Calu3 (cell line): ENCODE measurements at places on chromosomes 16 and 17. TPM values are rescaled to one million over a fixed set of nuclear protein-coding genes. Genes with fewer than 3 reads are reported as not detected.
A peak's percentile ranks its signal among the peaks of the same experiment; 100 is the strongest.

Gene C16orf92
- total RNA-seq = not detected in 2 replicates

Gene FDXR
- 8.4 and 13.5 TPM in 2 replicates for total RNA-seq

Gene BIRC5
- 52.4 and 58.5 TPM in 2 replicates for total RNA-seq

Gene KATNIP
- total RNA-seq = 37.8 and 46.9 TPM in 2 replicates

Gene C17orf78
- not detected in 2 replicates for total RNA-seq

Gene CACNG5
- total RNA-seq = not detected in 2 replicates

Gene PYY
- not detected in 2 replicates for total RNA-seq

Gene IGFALS
- total RNA-seq = not detected in 2 replicates

Gene XYLT1
- total RNA-seq = 7.5 and 8.0 TPM in 2 replicates

Gene ALOX12
- total RNA-seq = not detected in 2 replicates

Gene BOLA2B
- 166 and 171 TPM in 2 replicates for total RNA-seq

DNA sequence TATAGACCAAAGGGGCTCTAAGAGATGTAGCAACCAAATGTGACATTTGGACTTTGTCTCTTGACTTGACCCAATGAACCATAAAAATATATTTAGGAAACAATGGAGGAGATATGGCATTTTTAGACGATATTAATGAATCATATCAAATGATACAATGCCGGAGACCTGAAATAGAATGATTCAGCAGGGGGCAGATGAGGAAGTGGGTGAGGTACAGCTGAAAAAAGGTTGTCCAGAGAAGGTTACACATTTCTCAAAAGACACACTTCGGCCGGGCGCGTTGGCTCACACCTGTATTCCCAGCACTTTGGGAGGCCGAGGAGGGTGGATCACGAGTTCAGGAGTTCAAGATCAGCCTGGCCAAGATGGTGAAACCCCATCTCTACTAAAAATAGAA lies 16.5 kb upstream of the SNN start:
- DNase-seq = peak; percentile 46

- DNase-seq = no peak
These were observed 88.7 kb downstream of the HS3ST3A1 start for GRCh38 chr17:13513039-13513405.

DNA sequence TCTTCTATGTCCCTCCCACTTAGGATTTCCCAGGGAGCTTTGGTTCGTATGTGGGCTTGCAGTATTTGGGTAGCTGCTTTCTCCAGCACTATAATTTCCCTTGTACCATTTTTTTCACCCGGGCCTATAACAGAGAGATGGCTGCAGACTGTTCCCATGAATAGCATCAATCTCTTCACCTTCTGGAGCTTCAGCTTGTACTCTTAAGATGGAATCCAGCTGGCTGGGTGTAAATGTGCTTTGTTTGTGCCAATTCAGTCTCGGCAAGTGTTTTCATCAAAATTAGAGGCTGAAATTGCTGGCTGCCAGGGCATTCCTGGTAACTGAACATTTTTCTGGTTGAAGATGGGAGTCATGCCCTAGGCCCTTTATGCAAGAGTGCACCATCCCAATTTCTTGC lies 12.2 kb upstream of the CPD start:
- DNase-seq = no peak

DNA sequence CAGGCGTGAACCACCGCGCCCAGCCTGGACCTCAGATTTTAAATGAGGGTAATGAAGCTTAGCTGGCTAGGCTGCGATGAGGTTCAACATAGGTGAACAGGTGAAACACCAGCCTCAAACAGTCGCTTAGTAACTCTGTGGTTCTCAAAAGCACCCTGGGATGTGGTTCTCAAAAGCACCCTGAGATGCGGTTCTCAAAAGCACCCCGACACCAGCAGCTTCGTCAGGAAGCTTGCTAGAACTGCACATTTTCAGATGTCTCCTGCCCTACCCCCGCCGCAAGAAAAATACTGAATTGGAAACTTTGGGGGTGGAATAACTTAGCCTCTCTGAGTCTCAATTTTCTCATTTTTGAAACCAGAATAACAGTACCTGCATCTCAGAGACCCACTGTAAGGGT lies 86.7 kb upstream of the XYLT1 start:
- no peak for DNase-seq

DNA sequence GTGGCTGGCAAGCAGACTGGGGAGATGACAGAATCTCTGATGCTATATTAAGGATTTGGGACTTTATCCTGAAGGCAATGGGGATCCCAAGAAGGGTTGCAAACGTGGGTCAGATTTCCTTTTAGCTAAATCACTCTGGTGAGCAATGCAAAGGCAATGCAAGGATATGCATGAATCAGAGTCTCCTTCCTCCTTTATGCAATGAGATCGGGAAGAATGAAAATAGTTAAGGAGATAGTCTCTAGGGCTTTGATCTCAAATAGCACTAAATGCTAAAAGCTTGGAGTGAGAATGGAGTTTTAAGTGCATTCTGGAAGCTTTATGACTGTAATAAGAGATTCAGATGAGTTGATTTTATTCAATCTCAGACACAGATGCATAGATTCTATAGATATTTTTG lies 27.2 kb upstream of the SHISA9 start:
- no peak for DNase-seq

DNA sequence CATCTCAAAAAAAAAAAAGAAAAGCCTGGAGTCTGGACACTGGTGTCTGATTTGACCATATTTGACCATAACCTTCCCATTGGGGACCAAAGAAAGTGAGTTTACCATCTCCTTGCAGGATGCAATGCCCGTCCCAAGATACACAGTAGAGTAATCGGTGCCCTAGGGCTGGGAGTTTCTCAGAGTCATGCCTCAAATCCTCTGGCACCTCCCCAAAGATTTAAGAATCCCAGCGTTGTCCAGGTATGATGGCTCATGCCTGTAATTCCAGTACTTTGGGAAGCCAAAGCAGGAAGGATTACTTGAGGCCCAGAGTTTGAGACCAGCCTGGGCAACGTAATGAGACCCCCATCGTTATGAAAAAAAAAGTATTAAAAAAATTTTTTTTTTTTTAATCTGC lies 5.0 kb downstream of the PITPNM3 start:
- DNase-seq = no peak

- DNase-seq = no peak
These were observed 12.9 kb downstream of the KNOP1 start for GRCh38 chr16:19705146-19705501.

- no peak for DNase-seq
These were observed 223.9 kb upstream of the TOX3 start for GRCh38 chr16:52770828-52771227.

GRCh38 chr17:42039794-42040763 lies 10.3 kb downstream of the C17orf113 start:
- no peak for DNase-seq

DNA sequence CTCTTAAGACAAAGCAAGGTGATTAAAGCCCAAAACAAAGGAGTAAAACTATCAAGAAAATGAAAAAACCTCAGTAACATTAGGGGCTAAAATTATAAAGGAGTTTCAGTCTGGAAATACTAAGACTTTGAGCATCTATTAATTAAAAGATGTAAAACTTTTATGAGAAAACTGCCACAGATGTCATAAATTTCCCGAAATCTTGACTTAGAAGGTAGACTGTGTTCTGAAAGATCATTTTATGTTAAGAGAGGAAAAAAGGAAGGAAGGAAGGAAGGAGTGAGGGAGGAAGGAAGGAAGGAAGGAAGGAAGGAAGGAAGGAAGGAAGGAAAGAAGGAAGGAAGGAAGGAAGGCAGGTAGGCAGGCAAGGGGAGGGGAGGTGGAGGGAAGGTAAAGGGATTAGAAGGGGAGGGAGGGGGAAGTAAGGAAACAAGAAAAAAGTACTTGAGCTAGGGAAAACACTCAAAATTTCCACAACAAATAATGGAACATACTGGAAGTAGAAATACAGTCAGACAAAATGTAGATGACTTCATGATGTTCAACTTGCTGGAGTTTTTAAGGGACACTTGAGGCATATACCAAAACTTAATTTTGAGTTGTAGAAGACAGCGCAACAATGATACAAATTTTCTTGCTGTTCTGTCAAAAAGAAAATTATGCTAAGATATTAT lies 2.0 kb downstream of the KRTAP4-5 start:
- no peak for DNase-seq

- no peak for DNase-seq
These were observed 1.4 kb upstream of the CBX2 start for GRCh38 chr17:79776376-79777119.

DNA sequence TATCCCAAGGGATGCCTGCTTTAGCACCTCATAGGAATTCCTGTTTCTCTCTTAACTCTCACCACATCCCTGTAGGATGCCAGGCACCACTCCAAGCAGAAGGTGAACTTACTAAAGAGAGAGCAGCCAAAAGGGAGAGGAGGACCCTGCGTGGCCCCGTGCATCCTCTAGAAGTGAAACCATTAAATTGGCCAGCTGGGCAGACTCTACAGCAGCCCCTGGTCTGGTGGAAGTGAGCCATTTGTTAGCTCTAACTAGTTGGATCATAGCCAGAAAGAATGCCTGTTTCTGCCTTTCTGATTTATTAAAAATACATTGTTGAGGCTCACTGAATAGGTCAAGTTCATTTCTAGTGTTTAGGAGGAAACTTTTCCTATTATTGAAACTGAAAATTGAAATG lies 22.3 kb downstream of the TMEM11 start:
- no peak for DNase-seq

GRCh38 chr16:31130899-31131298 lies 4.6 kb downstream of the PRSS8 start:
- peak; percentile 96 for DNase-seq

GRCh38 chr17:60091908-60092331 lies 13.2 kb upstream of the HEATR6 start:
- no peak for DNase-seq

DNA sequence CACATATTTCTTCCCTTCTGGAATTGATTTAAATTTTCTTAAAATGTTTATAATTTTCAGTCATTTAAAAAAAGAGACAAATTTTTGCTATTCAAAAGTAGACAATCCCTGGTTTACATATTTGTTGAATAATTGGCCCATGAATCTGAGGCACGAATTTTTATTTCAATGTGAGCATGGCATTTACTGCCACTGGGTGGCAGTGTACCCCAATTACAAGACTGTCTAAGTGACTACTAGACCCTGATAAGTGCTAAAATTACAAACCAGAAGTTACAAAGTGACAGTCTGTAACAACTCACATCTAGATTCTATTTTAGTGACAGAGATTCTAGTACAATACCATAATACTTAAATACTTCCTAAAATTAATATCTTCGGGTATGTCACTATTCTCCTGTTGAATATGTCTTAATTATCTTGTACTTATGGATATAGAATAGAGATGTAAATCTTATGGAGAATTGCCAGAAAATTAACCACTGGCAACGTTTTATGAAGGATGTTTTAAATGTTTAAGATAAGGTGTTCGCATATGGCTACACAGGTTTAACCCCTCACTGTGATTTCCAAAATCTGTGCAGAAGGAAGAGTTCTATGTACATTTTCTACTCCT lies 235.8 kb downstream of the MAP2K4 start:
- peak; percentile 40 for DNase-seq

GRCh38 chr17:73833775-73834488 lies 189.7 kb upstream of the SDK2 start:
- no peak for DNase-seq

GRCh38 chr17:54992797-54993639 lies 24.5 kb downstream of the STXBP4 start:
- peak; percentile 10 for DNase-seq

- DNase-seq = no peak
These were observed 3.4 kb downstream of the SKA2 start for GRCh38 chr17:59151591-59151990.

DNA sequence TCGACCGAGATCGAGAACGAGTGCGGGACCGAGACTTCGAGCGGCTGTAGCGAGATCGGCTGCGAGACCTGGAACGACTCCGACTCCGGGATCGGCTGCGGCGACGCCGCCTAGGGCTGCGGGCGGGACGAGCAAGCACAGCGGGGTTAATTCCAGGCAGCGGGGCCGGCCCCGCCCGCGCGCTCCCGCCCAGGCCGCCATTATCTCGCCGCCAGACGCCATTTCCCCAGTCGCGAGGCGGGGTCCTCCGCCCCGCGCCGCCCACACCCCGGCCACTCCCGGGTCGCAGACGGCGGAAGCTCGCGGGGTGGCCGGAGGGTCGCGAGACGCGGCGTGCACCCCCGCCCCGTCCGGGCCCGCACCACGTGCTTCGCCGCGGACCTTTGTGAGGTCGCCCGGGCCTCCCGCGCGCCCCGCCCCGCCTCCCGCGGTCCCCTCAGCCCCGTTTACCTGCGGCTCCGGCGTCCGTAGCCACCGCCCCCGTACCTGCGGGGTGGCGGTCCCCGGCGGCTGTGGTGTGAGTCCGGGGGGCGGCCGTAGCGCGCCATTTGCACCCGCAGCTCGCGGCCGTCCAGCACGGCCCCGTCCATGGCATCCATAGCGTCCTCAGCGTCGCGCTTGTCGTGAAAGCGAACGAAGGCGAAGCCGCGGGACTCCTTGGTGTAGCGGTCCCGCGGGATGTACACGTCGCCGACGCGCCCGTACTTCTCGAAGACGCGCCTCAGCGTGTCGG lies 616 bp downstream of the SRSF2 start:
- peak; percentile 68 for DNase-seq

DNA sequence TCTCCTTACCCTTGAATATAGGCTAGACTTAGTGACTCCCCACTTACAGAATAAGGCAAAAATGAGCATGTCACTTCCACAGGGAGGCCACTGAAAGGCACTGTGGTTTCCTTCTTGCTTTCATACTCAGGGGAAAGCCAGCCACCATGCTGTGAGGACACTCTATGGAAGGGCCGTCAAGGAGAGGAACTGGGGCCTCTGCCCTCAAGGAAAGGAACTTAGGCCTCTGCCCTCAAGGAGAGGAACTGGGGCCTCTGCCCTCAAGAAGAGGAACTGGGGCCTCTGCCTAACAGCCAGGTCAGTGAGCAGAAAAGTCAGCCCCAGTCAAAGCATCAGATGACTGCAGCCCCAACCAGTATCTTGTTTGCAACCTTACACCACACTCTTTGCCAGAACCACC lies 30.1 kb downstream of the VPS35 start:
- DNase-seq = no peak

GRCh38 chr17:27959382-27959709 lies 66.2 kb upstream of the LYRM9 start:
- DNase-seq = no peak

DNA sequence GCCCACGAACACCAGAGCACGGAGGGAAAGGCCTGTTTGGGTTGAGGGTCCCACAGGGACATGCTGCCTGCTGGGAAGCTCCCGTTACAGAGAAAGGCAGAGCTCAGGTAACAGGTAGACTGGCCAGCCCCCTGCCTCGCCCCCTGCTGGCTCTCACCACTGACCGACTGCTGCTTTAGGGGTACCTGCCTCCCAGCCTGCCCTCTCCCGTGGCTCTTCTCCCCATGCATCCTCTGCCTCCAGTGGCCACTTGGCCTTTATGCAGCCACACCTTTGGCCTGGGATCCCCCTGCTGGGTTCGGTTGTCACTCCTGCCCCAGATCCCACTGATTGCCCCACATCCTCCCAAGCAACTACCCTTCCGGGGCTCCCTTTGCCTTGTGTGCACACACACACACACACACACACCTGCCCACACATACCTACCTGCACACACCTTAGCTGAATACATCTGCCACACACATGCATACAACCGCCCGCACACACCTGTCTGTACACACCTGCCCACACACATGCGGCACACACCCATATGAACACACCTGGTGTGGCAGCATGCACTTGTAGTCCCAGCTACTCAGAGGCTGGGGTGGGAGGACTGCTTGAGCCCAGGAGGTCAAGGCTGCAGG lies 7.1 kb downstream of the MCRIP1 start:
- DNase-seq = no peak

- no peak for DNase-seq
These were observed 14.5 kb downstream of the RAB11FIP4 start for GRCh38 chr17:31405890-31406371.
